ENCODE measurements at places on chromosomes 3 and 15. TPM values are rescaled to one million over a fixed set of nuclear protein-coding genes. Genes with fewer than 3 reads are reported as not detected.

DNA sequence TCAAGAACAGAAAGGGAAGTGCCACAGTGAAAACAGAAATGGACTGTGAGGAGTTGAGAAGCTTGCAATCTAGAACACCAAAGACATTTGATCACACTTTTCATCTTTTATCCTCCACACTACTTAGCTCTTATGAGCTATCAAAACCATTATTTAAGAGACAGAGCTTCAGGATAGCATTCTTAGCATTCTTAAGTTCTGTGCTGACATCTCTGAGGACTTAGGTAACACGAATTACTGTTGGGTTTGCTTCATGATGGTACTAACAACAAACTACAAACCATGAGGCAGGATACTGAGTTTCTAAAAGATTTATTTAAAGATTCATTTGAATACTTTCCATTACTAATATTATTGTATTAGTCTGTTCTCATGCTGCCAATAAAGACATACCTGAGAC lies 1038.6 kb downstream of the TUSC7 start:
- no peak for DNase-seq

GRCh38 chr3:48543271-48543866 lies 13.2 kb downstream of the PFKFB4 start:
- no peak for DNase-seq

DNA sequence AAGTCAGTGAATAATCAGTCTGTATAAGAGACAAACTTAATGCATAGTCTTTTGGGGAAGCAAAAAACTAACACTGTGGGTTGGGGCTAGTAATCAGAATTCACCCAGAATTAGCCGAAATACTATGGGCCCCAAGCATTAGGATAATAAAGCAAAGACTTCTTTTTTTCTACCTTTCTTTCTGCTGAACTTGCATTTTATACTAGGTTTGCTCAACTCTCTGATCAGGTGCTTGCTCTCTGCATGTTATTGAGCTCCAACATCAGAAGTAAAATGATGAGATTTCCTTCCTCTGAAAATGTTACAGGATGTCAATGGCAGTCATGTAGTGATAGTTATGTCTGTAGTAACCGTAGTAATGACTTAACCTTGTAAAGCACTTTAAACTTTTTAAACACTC lies 216.6 kb downstream of the KCNMB2 start:
- DNase-seq: no peak

DNA sequence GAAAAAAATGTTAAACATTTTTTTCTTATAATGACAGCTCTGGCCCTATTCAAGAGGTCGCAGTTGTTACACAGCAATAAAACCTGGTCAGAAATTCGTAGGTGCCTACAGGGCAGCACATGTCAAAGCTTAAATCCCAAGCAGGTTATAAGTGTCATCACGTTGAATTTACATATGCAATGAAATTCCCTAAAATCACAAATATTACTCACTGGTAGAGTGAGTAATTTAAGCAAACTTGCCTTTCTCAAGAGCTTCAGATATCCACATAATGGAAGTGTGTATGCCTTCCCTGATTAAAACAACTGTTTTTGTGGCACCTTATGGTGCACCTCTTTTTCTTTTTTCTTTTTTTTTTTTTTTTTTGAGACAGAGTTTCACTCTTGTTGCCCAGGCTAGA lies 90.7 kb upstream of the FNDC3B start:
- no peak for DNase-seq

DNA sequence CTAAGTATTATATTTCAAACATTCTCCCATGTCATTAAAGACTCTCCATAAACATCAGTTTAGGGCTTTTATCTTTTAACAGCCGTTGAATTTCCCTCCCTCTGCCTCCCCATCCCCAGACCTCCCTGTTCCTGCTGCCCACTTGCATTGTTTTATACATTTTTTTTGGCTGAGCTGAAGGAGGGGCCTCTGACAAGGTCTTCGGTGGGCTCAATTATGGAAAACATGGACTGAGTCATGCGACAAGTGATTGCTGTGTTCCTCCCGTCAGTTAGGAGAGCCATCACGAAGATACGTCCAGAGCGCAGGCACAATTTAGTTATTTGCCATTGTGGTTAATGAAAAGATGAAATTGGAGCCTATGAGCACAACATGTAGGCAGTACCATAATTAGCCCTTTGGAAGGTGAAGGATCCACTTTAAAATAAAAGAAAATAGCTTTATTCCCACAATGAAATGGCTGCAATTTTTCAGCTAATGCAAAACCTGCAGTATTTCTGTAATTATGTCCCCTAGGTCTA lies 12.0 kb upstream of the NMNAT3 start:
- DNase-seq: no peak

DNA sequence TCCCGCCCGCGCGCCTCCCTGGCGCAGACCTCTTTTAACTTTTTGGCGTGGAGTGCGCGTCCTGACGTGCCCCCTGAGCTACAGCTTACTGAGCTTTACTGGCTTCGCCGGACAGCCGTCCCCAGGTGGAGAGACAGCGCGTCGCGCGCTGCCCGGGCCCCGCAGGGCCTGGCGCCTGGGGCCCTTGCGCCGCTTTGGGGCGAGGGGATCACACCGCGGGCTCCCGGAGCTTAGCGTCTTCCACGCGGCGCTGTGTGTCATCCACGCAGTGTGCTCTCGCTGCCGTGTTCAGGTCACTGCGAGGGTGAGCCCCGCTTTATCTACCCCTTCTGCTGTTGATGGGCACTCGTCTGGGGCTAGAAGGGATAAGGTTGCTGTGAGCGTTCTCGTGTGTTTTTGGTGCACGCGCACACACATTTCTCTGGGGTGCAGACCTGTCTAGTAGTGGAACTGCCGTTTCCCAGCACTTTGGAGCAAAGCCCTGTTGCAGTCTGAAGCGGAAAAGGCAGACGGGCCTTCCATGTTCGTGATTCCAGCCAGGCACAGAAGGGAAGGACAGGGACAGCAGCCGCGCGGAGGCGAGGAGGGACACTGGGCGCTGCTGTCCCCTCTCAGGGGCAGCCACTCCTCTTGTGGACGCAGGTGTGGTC lies 33.1 kb upstream of the ALDH1L1 start:
- DNase-seq: no peak

GRCh38 chr3:63635186-63635585 lies 17.3 kb upstream of the SNTN start:
- no peak for DNase-seq

The WNT7A gene
- total RNA-seq: not detected

The SUSD5 gene
- 0.98 TPM for total RNA-seq

The CLRN1 gene
- not detected for total RNA-seq
